Ammon's horn (tissue), 1 donor: ENCODE measurements at places on chromosomes 3 and 15.

DNA sequence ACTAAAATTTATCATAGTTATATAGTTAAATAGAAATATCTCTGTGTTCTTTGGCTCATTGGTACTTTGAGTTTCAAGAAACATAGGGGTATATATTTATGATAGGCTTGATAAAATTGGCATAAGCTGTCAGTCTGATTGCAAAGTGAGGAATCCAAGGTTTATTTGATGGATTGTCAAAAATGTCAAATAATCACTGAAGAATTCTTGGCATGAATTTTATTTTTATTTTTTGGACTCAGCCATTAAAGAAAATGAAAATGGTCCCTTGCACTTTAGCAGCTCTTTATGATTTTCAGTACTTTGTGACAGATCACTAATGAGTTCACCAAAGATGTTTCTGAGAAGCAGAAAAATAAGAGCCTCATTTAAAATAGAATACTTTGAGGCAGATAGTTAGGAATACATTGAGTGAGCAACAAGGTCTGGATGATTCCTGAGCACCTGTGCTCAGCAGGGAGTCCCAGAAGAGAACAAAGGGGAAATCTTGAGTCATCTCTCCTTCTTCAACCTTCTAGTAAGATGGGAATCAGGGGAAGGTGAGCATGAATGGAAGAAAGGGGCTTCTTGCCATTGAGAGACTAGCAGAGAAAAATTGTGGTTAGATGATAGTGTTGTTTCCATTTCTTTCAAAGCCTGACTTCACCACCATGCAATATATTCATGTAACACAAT is 85.3 kb upstream of the VEPH1 start:
- DNase-seq: no peak

DNA sequence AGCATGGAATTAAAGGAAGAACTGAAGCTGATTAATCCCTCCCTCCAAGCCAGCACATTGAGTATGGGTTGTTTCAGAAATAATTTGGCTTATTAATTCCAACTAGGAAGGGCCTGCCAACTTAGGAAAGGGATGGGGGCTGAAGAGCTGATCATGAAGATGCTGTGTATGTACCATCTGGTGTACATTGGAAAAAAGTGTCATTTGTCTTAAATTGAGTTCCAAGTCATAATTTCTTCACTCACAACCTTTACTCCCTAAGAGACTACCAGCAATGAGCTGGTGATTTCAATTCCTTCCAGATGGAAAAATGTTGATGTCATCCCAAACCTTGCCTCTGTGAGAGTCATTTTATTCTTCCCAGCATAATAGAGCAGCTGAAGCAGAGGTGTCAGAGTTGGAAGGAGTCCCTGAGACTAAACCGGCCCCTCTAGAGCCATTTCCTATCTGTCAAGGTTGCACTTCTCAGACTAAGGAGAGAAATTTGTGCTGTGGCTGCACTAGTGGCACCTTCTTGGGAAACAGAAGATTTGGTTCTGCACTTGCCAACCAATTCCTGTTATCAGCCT is 79.4 kb downstream of the GTPBP8 start:
- no peak for DNase-seq

DNA sequence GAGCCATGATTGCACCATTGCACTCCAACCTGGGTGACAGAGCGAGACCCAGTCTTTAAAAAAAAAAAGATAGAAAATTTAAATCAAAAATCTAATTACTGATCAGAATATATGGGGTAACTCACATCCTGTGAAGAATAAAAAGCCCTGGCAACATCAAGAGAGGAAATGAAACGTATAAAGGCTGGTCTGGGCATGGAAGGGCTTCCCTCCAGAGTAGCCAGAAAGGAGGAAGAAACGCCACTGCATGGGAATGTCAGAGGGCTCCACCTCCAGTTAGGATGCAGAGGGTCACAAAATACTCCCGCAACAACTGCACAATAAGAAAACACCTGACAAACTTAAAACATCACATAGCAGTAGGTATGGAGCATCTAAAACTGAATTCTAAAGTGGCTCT is 4.9 kb upstream of the IQCF1 start:
- DNase-seq: no peak

DNA sequence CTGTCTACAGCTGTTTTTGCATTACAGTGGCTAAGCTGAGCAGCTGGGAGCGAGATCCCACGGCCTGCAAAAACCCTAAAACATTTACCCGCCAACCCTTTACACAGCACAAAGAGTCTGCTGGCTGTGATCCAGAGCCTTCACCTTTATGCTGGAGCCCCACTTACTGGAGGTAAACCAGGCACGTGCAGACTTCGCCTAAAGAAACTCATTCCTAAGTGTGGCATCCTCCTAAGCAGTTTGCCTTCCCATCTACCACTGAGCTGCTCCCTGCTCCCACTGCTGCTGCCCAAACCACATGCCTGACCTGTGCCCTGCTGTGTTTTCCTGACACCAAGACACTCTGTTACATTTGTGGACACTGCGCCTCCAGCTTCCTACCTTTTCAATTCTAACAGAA is 53.0 kb downstream of the CHSY1 start:
- no peak for DNase-seq

- DNase-seq: no peak
Measured at GRCh38 chr15:40108061-40108854, 421 bp downstream of the BMF start.

DNA sequence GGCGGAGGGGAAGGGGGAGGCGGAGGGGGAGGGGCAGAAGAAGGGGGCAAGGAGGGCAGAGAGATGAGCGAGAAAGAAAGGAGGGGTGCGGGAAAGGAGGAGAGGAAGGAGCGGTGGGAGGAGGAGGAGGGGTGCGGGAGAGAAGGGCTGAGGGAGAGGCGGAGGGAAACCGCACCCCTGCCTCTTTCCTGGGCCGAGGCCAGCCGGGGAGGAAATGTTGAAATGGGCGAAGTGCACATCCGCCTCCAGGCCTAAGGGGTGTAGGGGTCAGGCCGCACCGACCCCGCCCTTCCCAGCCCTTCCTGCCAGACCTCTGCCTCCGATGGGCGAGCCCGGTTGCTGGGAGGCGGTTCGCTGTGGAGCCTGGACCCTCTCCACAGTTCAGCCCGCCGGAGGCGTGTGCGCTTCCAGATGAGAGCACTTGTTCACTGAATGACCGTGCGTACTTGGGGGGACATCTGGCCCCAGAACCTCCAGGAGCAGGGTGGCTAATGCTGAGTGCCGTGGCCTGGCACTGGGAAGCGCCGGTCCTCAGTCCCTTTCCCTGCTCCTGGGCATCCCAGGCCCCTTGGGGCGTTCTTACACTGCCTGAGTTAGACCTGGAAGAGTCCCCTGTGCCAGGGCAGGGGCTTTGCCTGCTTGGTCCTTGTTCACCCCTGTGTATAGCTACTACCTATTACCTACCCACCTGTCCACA is 110.3 kb upstream of the KLF13 start:
- DNase-seq: peak; percentile 76

- no peak for DNase-seq
Measured at GRCh38 chr15:66673410-66674322, 28.4 kb upstream of the SMAD6 start.

DNA sequence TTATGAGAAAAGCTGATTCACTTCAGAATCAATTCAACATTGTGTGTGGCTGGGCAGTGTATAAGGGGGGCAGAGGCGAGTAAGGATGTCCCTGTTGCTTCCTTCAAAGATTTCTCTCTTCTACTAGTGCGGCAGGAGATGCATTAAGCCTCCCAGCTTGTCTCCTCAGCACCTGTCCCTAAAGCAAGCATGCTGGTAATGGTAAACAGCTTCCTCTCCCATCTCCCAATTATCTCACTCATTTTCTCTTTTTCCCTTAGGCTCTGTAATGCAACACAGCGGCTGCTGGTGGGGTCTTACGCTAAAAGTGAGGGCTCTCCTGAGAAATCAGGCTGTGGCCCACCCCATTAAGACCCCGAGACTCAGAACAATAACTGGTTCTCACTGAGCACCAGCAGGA is 306.4 kb upstream of the ROPN1 start:
- no peak for DNase-seq

GRCh38 chr3:27746838-27747237 is 24.7 kb upstream of the EOMES start:
- no peak for DNase-seq

- no peak for DNase-seq
Measured at GRCh38 chr3:106347350-106347749, 478.5 kb upstream of the CBLB start.

DNA sequence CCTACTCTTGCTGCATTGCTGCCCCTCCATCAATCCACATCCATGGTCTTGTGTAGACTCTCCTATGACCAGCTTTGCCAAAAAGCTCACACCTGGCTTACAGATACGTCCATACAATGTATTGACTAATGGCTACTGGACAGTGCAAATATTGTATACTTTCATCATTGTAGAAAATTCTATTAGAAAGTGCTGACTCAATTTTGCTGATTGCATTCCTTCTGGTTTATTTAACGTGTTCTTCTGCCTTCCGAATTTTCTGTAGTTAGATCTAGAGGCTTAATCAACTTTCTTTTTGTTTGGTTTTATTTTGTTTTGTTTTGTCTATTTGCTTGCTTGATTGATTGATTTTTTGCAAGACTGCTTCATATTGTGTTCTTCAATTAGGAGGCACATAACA is 29.8 kb upstream of the CNOT10 start:
- DNase-seq: no peak
